ENCODE measurements at places on chromosomes 5 and 9.

- no peak for DNase-seq
Measured at GRCh38 chr9:94182532-94182931, 76.6 kb upstream of the ZNF169 start.

DNA sequence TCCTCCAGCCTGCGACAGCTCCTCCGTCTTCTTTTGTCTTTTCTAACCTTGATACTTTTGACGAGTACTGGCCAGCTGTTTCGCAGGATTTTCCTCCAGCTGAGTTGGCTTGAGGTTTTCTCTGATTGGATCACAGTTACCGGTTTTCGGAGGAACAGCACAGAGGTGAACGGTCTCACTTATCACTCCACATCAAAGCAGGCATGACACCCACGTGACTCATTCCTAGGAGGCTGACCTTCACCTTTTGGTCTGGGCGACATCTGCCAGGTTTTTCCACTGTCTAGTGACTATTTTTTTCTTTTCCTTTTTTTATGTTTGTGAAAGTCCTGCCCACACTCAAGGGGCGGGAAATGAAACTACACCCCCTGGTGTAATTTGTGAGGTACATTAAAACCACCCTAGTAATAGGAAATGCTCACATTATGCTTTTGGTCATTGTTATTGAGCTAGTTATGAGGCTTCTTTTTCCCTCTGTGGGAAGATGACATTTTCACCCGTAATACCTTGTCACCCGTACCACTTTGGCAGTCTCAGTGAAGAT lies 319.2 kb downstream of the GADD45G start:
- DNase-seq, result peak; percentile 20

- no peak for DNase-seq
Measured at GRCh38 chr5:72667708-72668107, 148.8 kb upstream of the TNPO1 start.

DNA sequence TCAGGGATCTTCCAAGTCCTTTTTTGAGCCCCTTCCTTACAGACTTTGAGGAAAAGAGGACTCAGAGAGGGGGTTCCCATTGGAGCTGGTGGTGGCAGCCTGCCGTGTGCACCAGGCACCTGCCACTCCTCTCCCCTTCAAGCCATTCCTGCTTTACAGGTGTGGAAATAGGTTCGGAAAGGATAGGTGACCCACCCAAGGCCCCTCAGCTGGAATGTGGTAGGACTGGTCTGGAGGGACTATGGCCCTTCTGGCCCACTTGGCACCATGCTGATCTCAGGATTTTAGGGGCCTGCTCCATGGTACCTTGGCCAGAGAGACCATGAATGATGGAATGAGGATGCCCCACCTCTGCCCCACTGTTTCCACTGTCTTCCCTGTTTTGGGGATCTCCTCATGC lies 1.4 kb downstream of the GALNT12 start:
- DNase-seq, result no peak

GRCh38 chr5:106454651-106455415 lies 1215.9 kb downstream of the EFNA5 start:
- no peak for DNase-seq

GRCh38 chr5:96823900-96824380 lies 16.2 kb upstream of the ERAP1 start:
- peak; percentile 65 for DNase-seq

DNA sequence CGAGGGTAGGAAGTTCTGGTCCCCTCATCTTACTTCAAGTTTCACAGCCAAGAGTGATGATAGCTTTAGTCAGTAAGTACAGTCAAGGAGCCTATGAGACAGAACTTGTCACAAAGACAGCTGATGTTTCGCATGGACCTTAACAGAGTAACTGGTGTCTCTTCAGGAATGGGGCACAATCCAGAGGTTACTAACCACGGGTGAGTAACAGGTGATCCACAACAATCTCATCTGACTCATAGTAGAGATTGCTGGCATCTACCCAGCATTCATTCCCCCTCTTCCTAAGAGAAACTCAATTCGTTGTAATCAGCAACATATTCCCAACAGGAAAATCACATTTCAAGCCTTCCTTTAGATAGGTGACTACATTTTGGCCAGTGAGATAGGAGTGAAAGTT lies 126.7 kb downstream of the SNX18 start:
- DNase-seq, result no peak

DNA sequence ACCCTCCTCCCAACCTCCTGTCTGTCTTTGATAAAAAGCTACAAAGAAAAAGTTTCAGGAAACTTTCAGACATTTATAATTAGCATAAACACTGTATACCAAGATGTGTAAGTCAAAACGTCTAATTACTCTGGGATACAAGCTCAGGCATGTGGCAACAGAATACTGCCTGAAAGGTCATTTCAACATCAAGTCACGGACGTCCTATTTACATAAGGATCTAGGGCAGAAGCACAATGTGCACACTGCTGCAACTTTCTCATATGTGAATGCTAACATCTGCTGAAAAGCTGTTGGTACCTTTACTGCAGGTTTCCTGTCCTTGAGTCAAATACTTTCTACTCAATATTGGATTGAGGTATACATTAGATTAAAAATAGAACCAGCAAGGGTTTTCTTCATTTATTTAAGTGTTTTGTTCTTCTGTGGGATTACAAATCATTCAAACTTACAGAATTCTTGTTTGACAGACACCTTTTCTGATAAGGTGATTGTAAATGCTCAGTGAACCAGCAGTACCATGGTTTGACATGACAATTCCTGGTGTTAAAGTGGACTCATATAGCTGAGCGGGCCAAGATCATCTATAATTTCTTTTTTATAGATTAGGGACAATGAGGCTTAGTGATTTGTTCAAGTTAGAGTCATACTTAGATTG lies 36.8 kb downstream of the ELL2 start:
- no peak for DNase-seq

DNA sequence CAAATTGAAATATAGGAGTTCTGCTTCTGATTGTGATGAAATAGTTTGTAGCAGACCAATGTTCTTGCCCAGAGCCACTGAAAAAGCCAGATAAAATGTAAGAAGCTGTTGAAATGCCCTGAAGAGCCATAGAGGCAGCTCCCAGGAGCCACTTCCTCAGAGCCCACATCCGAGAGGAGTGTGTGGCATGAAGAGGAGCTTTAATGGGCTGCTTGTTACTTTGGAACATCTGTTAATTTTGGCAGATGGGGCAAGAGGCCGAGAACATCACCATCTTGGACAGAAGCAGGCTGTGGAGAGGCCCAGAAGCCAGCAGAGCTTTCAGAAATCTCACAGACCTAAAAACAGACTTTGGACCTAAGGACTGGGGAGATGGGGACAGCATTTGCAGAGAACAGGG lies 370.8 kb downstream of the GADD45G start:
- no peak for DNase-seq

DNA sequence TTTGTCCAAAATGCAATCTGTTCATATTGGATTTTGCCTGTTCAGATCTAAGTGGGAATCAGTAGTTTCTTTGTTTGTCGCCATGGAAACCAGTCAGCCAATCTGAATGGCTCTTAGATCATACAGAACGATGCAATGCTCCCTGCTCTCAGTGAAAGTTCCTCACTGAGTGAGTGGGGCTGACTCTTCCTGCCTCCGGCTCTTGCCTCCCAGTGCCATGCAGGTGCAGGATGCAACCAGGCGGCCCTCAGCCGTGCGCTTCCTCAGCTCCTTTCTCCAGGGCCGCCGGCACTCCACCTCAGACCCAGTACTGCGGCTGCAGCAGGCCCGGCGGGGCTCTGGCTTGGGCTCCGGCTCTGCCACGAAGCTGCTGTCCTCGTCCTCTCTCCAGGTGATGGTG lies at the start of gene PTPDC1:
PTPDC1 (plus strand) TSS at position 151 of the 400 bp plus-strand sequence; CDS start at position 218, 67 bp downstream.
- no peak for DNase-seq

DNA sequence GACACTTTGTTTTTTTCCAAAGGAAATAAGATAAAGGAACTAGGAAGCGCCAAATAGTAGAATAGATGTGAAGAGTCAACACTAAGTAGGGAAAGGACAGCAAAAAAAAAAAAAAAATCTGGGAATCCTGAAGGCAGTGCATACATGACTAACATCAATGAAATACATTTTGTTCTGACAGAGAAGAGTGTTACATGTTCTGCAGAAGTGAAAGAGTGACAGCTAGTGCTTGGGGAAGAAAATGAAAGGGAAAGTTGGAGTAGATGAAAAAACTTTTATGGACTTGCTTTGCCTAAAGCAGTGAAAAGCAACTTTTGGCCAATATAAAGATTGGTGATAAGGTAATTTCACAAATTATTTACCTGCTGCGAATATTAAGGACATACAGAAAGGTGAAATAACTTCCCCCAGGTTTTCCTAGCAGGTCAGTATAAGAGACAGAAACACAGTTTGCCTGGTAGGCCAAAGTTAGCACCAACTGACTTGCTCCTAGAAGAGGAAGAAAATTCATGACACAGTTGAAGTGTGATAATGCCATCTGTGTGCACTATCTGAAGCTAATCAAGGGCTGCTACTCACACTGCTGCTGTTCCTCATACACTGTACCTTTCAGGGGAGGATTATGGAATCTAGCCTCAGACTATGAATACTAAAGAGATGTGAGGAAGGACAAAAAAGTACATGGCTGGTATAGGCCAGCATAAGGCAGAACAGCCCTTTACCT lies 38.6 kb downstream of the RANBP6 start:
- DNase-seq, result no peak

GRCh38 chr5:35651002-35651756 lies 33.5 kb downstream of the SPEF2 start:
- peak; percentile 75 for DNase-seq

GRCh38 chr9:85536076-85536475 lies 205.7 kb downstream of the AGTPBP1 start:
- DNase-seq, result no peak

DNA sequence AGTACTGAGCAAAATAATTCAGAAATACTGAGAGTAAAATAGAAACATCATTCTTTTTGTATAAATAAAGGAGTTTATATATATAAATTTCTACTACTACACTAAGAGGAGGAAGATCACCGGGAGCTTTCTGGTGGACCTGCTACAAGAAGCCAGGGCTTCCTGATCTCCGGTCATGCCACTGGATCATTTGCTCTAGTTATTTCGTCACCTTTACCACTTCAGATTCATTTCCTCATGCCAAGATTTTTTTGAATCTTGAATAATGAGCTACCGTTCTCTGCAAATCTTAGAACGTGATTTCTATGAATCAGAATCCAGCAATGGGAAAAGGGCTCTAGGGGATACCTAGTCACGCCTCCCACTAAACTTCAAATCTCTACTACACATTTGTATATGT lies 51.9 kb upstream of the TBC1D9B start:
- no peak for DNase-seq

DNA sequence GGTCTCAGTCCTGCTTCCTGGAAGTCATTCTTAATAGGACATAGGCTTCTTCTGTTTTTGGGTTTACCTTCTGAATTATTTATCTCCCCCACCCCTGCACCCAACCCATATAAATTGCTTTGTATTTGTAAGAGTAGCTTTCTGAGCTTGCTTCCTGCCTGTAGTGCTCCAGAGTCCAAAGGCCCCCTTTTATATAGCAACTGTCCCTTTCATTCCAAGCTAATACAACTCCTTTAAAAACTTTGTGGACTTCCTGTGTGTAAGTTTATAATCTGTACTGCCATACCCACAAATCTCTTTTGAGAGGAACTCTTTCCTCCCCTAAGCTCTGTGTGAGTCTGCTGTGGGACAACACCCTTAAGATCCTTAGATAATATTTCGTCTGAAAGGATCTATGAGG lies 7.8 kb downstream of the JAK2 start:
- no peak for DNase-seq

DNA sequence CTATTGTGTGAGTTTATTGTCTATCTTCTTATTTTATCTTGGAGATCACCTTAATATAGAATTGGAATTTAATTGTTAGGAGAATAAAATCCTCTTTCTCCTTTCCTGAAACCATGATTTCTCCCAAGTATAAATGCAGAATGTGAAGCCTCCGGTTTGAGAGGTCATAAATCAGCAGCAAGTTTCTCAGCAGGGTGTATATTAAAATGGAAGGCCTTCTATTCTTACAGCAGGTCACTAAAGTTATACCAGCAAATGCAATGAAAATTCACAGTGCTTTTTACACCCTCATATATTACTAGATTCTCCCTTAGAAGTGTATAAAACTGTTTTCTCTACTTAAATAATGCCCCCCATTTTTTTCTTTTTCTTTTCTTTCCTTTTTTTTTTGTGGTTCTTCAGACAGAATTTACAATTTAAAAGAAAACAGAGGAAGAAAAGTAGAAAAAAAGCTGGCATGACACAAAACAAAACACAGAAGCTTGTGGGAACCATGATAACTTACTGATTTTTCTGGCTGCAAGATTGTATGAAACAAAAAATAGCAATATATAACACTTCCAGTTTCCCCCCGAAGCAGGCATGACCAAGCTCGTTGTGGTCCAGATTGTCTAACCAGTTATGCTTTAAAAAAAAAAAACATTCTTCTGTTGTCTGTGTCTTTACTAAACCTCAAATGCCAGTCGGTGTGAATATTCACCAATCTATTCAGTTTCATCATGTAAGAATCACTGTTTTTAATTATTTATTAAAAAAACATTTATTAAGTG lies 211.2 kb downstream of the RAB3C start:
- no peak for DNase-seq

DNA sequence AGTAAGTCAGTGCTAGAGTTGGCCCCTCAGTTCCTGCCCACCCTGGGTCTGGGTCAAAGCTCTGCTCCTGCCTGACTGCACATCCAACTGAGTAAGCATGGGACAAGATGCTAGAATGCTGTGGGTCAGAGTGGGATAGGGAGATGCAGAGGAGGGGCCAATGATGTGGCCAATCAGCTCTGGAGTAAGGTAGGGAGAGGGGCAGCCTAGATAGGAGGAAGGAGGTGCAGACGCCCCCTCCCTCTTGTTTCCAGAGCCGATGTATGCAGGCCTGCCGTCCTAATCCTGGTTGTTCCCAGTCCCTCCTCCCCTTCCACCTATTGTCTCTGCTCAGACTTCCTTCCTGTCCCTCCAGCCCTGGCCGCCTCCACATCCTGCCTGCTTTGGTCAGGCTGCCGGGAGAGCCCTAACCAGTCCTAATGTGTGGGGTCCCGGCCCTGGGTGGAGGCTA lies 1.3 kb downstream of the ARAP3 start:
- DNase-seq, result no peak

DNA sequence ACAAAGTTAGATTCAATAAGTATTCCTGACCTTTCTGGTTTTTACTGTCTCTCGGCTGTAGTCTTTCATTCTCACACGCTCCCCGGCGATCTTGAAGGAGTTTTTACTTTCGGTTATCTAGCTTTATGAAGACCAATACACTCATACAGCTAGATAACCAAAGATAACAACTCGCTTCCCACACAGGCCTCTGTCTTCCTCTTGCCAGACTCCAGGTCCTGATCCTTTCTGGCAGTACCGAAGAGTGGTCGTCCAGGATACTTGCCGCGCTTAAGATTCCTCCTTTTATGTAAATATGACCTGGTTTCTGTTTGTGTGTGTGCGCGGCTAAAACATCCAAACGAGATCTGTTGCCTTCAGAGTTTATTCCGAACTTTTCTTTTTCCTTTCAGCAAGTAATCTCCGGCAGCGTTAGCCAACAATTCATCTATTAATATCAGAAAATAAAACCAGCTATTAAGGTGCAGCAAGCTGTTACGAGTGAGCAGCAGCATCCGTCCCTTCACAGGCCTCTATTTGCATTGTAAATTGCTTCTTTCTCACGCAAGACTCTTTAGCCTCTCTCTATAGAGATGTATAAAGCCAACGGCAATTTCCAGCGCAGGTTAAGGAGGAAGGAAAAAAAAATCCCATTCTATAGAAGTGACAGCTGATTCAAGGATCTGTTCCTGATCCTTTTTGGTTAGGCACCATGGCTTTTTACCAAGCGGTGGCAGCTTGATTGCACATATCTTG lies 216.1 kb downstream of the MEF2C start:
- no peak for DNase-seq
